ENCODE measurements at places on chromosomes 6 and 20. TPM values are rescaled to one million over a fixed set of nuclear protein-coding genes. Genes with fewer than 3 reads are reported as not detected.

The GLP1R gene
- 0.06 TPM for total RNA-seq

The PTK7 gene
- 30.0 TPM for total RNA-seq

The LTB gene
- 4.9 TPM for total RNA-seq

The IRF4 gene
- 2.9 TPM for total RNA-seq

The THEMIS gene
- total RNA-seq, result 2.8 TPM

The PPIL6 gene
- total RNA-seq, result 2.6 TPM

The AKAP12 gene
- 81.0 TPM for total RNA-seq

The MICA gene
- total RNA-seq, result 31.7 TPM

The TRIM31 gene
- total RNA-seq, result 3.1 TPM

The COL12A1 gene
- total RNA-seq, result 46.8 TPM

The ZNF512B gene
- total RNA-seq, result 26.1 TPM

The FERMT1 gene
- 9.2 TPM for total RNA-seq

GRCh38 chr6:147868427-147869190 is 360.1 kb downstream of the SAMD5 start:
- DNase-seq, result no peak

GRCh38 chr20:61922411-61922810 is 143.3 kb downstream of the TAF4 start:
- no peak for DNase-seq

- no peak for DNase-seq
Measured at GRCh38 chr6:313087-313486, 20.8 kb downstream of the DUSP22 start.

GRCh38 chr6:64404396-64404795 is 768.8 kb downstream of the PHF3 start:
- no peak for DNase-seq

DNA sequence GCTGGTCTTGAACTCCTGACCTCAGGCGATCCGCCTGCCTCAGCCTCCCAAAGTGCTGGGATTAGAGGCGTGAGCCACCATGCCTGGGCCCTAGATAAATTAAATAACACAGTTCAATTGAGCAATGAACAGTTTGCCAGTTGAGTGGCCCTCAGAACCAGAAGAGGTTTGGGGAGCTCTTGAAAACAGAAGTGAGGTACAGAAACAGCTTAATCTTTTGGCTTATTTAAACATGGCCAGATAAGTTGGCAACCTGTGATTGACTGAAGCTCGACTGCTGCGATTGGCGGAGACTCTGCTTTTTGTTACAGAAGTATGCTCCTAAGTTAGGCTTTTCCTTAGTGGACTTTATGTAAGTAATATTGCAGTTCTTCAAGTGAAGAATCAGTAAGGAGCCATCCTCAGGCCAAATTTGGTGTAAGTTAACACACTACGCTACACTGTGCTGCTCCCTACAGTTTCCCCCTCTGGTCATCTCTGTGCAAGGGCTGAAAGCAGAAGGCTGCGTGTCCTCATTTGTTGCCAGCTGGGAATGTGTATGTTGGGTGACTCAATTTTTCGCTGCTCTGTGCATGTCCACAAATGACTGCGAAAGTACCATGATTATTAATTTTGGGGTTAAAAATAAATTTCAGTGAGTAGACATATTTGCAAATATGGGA is 9.8 kb downstream of the XRN2 start:
- no peak for DNase-seq

- no peak for DNase-seq
Measured at GRCh38 chr6:158018851-158019361, 37.2 kb downstream of the SYNJ2 start.

DNA sequence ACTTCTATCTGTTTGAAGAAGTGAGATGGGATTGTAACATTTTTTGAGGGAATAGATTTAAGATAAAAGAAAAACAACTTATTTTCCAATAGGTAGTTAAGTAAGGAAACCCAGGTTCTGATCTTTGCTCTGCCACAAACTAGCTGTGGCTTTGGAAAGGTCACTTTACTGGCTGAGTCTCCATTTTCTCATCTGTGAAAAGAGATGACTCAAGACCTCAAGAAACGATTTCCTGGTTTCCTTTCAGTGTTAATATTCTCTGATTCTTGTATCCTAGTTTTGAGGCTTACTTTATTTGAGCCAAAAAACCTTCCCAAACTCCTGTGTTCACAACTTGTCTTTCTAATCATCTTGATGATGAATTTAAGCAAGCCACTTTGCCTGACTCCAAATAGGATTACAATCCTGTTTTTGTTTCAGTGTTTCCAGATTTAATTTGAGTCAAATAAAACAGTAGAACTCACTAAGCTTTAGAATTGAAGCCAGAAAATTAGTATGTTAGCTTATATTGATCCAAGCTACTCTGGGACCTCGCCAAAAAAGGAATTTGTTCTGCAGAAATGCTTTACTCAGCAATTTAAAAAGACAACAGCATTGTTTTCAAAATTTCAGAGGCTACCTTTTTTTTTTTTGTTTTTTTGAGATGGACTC is 51.1 kb downstream of the ENPP1 start:
- no peak for DNase-seq

- peak; percentile 85 for DNase-seq
Measured at GRCh38 chr20:40506537-40506939, 182.5 kb downstream of the MAFB start.

- no peak for DNase-seq
Measured at GRCh38 chr6:31578184-31579118, 3.1 kb downstream of the TNF start.

DNA sequence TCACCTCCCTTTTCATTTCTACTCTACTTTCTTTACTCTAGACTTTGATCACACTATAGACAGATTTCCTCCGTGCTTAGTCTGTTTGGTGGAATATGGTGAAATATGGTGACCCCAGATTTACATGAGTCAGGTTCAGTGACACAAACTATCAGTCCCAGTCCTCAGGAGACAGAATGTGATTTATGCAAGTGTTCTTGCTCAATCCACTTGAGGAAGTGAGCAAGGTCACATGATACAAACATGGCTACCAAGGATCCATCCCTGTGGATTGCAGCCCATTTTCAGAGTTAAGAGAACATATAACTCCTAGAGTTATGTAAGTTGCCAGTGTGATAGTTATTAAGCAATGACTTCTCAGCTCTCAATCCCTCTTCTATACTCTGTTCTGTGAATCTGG is 23.7 kb upstream of the TSHZ2 start:
- no peak for DNase-seq

DNA sequence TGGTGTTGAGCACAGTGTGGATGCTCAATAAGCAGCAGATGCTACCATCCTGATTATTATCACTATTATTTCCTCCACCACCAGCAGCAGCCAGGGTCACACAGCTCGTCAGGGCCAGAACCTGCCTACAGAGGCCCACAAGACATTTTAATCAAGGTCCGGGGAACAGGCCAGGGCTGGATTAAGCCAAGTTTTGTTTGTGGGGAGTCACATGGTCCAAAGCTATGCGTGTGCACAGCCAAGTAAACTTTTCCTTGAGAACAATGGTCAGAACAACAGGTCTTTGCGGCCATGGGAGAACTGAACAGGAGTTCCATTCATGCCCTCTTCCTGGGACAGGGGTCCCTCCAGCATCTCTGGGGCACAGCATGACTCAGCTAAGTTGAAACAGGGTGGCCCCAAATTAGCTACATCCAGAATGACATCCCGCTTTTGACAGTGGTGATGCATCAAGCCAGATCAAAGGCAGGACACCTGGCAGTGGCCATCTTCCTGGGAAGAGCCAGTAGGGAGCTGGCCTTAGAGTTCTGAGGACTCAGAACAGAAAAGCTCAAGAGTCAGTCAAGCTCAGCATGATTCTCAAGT is 11.7 kb downstream of the SNTA1 start:
- no peak for DNase-seq

DNA sequence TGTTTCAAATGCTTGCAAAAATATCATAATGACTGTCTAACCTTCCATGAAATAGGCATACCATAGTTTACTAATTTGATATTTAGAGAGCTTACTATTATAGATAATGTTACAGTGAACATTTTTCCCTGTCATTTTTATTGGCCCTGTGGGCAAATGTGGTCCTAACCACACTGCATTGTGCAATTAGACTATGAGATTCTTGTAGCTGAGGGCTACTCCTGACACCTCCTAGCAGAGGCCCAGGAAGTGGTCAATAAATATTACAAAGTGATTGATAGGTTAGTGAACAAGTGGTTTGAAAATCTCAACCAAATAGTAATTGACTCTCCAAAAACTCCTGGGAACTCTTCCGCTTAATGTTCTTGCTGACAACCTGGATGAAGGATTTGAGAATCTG is 160.5 kb upstream of the KCNG1 start:
- DNase-seq, result no peak

GRCh38 chr6:90144928-90145555 is 151.6 kb downstream of the BACH2 start:
- no peak for DNase-seq

- no peak for DNase-seq
Measured at GRCh38 chr6:30683980-30684338, 2.5 kb downstream of the PPP1R18 start.

- DNase-seq, result no peak
Measured at GRCh38 chr6:22164236-22164635, 132.6 kb downstream of the PRL start.

DNA sequence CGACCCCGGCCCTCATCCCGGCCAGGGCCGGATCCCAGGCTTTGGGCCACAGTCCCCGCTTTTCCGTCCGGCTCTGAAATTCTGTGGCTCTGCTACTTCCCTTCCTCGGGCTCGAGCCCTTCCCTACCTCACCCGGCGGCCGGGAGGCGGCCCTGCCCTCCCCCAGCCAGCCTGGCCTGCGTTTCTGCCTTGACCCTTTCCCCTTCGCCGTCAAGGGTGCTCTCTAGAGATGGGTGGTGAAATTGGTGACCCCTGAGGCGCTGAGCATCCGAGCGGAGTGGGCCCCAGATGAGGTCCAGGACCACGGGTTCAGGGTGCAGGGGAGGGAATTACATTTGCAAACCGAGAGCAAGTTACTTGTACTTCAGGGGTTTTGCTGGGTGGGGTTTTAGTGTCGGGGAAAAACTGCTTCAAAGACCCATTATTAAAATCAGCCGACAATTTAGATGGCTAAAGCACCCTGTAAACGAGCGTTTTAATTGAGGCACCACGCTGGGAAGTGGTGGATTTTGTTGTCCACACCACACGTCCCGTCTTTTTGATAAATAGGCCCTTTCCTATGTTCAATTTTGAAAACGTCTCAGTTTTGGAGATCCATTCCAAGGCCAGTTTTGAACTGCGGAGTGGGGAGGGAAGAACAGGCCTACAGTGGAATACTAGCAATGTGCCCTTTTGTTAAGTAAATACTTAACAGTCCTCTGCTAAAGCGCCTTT is 9.9 kb downstream of the TFAP2A start:
- no peak for DNase-seq

DNA sequence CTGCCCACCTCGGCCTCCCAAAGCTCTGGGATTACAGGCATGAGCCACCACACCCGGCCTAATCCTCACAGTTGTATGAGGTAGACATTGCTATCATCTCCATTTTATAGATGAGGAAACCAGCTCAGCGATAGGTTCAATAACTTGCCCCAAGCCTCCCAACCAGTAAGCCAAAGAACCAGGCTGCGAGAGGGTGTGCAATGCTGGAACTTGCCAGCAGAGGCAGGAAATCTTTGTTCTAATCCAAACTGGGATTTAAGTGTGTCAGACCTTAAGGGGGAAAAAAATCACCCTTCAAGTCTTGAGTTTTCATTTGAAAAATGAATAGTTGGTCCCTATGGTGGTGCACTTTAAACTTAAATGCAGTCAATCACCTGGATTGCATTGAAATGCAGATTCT is 20.1 kb upstream of the RNGTT start:
- peak; percentile 25 for DNase-seq

- no peak for DNase-seq
Measured at GRCh38 chr20:37643400-37643799, 50.4 kb upstream of the CTNNBL1 start.

GRCh38 chr6:147154454-147154853 is 49.8 kb upstream of the STXBP5 start:
- DNase-seq, result no peak

GRCh38 chr20:50387996-50388332 is 122.2 kb upstream of the PTPN1 start:
- no peak for DNase-seq

DNA sequence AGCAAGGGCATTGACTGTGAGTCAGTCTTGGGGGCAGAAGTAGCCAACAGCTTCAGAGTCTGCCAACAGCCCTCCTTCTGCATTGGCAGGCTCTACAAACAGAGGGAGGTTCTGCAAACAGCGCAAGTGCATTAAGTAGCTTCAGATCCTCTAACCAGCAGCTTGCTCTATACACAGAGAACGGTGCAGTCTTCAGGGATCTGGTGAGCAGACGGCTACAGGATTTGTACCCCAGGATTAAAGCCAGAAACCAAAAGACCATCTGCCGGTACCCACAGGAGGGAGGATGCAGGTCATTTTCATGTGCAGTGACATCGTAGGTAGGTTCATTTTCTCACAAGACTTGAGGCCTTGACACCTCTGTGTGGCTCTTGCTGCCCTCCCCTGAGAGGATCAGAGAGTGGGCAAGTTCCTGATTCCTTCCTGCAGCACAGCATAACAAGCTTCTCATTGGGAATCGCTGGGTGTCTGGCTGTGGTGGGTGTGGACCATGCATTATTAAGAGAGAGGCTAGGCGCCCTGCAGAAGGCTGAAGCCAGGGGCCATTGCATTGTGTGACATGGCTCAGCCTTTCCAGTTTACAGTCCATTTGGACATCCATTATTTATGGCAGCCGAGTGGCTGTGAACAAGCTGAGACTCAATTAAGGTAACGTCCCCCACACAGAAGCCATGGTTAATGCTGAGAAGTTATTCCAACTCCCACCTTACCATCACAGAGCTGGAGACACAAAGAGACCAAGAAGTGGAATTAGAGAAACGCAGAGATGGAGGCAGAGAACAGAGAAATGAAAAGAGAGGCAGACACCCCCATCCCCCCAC is 250.0 kb downstream of the LRFN2 start:
- no peak for DNase-seq

- DNase-seq, result no peak
Measured at GRCh38 chr6:166950443-166950821, 5.9 kb downstream of the RNASET2 start.

- DNase-seq, result no peak
Measured at GRCh38 chr6:151629791-151630190, 136.0 kb downstream of the CCDC170 start.

DNA sequence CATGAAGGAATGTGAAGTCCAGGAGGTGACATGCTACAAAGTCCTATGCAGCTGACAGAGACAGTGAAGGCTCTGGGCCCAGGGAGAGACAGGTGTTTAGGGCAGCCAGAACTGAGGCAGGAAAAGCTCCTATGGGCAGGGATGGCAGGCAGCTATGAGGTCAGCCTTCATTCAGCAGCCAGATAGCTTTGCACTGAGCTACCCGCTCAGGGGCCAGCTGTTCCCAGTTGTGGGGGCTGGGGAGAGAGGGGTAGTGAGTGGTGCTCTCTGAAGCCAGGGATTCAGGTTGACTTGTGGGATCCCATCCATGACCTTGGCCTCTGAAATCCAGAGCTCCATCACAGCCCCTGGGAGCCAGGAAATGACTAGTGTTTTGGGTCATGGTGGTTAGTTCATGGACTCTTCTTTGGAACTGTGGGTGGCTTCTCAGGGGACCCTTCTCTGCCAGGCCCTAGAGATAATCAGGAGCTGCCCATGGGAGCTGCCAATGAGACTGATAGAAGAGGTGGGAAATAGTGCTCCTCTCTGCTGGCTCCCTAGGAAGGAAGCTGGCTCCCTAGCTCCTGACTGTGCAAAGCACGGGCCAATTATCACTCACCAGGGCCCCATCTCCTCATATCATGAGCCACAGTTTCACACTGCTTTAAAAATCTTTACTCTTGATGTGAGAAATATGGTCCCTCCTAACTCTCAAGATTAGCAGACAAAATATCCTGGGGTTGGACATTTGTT is 127.7 kb downstream of the VEGFA start:
- no peak for DNase-seq

- peak; percentile 72 for DNase-seq
Measured at GRCh38 chr20:53343448-53343847, 250.2 kb downstream of the ZNF217 start.
